ENCODE measurements at places on chromosomes 12 and 14.

DNA sequence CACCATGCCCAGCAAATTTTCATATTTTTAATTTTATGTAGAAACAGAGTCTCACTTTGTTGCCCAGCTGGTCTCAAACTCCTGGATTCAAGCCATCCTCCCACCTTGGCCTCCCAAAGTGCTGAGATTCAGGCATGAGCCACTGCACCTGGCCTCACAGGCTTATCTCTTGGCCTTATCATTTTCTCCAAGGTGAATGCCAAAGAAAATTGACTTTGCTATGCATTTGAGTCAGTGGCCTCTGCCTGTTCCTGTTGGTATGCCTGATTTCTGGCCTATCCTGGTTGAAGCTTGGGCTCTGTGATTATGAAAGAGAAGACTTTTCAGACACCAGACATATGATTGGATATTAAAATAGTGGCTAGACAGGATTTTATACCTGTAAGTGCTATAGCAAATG is 34.2 kb downstream of the MANSC1 start:
- no peak for DNase-seq

DNA sequence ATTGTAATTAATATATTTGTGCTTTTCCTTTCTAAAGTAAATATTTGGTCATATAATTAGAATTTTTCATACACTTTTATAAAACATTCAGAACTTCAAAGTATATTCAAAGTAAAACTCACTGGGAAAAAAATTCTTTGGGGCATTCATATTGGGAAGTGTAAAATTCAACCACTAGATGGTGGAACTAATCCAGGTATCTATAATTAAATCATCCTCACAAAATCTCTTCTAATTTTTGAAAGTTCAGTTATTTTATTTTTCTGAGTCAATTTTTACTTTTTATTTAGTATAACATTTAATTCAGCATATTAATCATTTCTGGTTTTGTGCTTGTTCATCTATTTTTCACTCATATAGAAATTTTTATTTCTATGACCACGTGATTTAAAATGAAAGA is 81.0 kb downstream of the NTS start:
- no peak for DNase-seq

GRCh38 chr12:28578361-28578760 is 388.1 kb downstream of the CCDC91 start:
- no peak for DNase-seq

DNA sequence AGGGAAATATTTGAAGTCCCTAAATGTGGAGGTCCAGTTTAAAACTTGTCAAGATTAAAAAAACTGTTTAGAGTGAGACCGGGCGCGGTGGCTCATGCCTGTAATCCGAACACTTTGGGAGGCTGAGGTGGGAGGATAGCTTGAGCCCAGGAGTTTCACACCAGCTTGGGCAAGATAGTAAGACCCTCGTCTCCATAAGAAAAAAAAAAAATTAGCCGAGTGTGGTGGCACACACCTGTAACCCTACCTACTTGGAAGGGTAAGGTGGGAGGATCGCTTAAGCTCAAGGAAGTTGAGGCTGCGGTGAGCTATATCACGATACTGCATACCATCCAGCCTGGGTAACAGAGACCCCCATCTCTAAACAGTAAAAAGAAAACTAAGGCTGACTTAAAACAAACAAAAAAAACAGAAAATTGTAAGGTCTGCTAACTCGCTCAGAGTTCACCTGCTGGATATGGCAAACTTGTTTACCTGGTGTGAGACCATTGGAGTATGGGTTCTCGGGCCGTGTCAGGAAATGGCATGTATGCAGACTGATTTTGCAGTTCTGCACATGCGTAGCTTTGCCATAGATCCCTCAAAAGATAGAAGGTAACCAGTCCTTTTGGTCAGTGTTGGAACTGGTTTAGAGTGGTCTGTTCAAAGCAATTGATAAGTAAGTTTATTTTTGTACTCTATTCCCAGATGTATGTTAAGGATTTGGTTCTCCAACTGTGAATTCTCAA is 2.1 kb downstream of the RNF10 start:
- no peak for DNase-seq

DNA sequence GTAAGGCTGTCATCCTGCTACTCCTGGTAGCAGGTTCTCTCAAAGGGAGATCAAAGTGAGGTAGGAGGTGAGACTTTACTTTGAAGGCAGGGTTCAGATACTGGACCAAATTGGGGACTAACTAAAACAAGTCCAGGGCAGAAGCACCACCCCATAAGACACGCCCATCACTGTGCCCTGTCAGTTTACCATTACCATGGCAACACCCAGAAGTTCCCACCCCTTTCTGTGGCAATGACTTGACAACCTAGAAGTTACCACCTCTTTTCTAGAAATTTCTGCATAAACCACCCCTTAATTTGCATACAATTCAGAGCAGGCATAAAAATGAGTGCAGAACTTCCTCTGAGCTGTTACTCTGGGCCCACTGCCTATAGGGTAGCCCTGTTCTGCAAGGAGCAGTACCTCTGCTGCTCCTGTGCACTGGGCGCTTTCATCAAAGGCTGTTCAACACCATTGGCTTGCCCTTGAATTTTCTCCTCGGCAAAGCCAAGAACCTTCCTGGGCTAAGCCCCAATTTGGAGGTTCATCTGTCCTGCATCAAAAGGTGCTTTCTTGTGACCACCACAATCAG is 64.8 kb upstream of the MAX start:
- no peak for DNase-seq

DNA sequence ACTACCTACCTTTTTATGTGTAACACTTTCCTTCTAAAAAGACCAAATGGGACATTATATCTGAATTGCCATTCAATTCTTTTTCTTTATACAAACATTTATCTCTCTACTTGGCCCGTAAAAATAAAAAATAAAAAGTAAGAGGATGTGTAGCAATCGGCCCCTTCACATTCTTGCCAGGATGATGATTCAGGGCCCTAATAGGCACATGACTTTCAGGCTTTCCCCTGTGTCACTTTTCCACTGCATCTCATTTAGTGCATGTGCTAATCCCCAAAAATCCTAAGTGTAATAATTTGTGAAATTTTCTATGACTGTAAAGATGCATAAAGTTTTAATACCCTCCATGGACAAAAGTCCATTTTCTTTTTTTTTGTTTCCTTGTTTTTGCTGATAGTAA is 23.0 kb upstream of the ATP2B1 start:
- DNase-seq = no peak

- no peak for DNase-seq
Measured at GRCh38 chr14:24839617-24840203, 205.7 kb upstream of the GZMB start.

DNA sequence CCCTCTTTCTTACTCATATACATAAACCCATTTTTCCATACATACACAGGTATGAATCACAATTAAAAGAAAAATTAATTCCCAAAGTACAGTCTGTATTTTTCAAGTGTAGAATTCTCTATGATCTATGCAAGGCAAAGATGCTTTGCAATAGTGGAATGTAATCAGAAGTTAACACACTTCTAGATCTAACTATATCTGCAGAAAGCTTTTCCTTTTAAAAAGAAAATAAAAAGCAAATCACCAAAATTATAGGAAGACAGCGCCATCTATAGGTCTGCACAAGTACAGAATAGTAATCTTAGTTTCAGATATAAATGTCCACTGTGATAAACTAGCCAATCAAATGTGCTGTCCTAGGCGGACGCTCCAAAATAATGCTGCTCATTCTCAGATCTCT is 22.0 kb downstream of the SLC25A21 start:
- no peak for DNase-seq

Data from activated CD8-positive, alpha-beta memory T cell treated with anti-CD3 and anti-CD28 coated beads for 1 hour (primary cell).